ENCODE measurements at places on chromosomes 3 and 15.

- no peak for DNase-seq
Observed at GRCh38 chr15:83769411-83769999, 115.6 kb downstream of the ADAMTSL3 start.

GRCh38 chr3:100525753-100526612 is 33.6 kb downstream of the TMEM45A start:
- DNase-seq, result no peak

DNA sequence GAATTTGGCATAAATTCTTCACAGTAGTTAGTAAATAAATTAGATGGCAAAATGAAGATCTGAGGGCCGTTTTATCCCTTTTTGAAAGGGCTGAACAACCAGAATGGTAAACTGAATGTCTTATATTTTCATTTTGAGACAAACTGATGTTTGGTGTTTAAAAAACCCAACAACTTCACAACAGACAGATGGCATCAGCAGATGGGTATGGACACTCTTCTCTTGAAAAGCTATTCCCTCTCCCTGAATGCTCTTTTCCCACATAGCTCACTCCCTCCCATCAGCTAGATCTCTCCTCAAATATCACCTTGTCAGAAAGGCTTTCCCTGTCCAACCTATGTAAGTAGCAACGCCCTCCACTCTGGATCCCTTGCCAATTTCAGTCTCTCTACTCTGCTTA is 33.3 kb downstream of the EMC4 start:
- DNase-seq, result no peak

DNA sequence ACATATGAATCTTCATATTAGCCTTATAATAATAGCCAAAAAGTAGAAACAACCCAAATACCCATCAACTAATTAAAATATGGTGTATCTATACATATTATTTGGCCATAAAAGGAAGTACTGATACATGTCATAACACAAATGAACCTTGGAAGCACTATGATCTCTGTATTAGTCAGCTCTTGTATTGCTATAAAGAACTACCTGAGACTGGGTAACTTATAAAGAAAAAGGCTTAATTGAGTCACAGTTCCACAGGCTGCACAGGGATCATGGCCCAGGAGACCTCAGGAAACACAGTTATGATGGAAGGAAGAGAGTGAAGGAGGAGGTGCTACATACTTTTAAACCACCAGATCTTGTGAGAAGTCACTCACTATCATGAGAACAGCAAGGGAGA is 16.0 kb upstream of the CCR2 start:
- no peak for DNase-seq

- no peak for DNase-seq
Observed at GRCh38 chr3:168071591-168072322, 24.0 kb downstream of the GOLIM4 start.

All from NCI-H187 (cell line).